ENCODE measurements at places on chromosomes 3 and 15.

DNA sequence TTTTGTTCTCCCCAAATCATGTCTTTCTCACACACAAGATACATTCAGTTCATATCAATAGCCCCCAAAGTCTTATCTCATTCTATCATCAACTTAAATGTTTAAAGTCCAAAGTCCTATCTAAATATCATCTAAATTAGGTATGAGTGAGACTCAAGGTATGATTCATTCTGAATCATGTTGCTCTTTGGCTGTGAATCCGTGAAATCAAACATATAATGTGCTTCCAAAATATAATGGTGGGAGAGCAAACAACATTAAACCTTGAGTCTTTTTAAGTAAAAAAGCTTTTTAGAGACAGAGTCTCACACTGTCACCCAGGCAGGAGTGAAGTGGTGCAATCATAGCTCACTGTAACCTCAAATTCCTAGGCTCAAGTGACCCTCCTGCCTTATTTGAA, 139.1 kb downstream of the SAMMSON start:
- no peak for DNase-seq

- DNase-seq: no peak
These were observed 650.5 kb downstream of the ROBO2 start for GRCh38 chr3:77690284-77690845.

- DNase-seq: no peak
These were observed 31.1 kb downstream of the DCLK3 start for GRCh38 chr3:36733162-36733696.

GRCh38 chr15:40253167-40253790, 14.4 kb downstream of the PAK6 start:
- DNase-seq: no peak

DNA sequence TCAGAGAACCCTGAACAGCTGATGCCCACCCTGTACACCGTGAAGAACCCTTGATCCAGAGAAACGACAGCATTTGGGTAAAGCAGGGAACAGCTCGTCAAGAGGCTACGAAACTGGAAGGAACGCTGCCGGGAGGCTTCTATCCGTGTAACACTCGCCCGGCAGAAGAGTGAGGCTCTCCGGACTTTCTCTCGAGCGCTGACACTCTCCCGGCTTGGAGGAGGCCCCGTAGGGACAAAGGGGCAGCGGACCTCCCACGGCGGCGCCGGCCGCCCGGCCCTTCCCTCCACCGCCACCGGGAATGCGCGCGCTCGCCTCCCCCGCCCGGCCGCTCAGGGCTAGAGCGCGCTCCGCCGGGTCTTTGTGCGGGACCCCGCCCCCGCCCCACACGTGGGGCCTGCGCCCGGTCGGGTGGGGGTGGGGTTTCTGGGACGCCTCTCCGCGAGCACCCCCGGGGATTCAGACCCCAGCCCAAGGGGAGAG, 1.7 kb downstream of the HYAL2 start:
- DNase-seq: peak; percentile 83

GRCh38 chr3:106740116-106740515, 637.1 kb upstream of the CCDC54 start:
- DNase-seq: no peak

DNA sequence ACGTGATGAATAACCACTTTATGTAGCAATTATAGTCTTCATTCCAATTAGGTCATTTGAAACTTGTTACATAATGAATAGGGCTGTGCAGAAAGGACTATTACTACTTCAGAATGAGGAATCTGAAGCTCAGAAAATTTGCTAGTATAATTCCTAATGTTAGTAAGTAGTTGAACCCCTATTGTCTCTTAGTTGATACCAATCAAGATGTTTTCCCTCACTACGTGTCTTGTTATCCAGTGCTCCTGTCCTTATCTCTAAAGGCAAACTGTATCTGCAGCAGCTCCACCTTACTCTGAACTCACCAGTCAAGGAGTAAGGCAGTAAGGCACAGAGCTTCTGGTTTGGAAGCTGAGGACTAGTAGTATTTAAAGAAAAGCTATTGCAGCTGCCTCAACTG, 32.0 kb downstream of the RAB11A start:
- DNase-seq: no peak

DNA sequence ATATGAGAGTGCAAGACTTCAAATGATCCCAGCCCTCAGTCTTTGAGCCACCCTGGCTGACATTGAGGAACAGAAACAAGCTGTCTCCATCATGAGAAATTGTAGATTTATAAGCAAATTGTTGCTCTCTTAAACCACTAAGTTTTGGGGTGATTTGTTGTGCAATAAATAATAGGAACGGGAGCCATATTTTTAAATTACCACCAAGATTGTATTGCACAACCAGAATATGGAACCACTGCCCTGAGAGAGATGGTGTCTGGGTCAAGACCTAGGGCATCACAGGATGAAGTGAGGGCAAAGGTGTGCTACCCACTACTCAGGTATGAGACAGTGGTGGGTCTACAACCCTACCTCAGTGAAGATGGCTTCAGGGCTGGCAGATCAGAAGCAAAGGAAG, 2.3 kb upstream of the CFAP92 start:
- DNase-seq: no peak

DNA sequence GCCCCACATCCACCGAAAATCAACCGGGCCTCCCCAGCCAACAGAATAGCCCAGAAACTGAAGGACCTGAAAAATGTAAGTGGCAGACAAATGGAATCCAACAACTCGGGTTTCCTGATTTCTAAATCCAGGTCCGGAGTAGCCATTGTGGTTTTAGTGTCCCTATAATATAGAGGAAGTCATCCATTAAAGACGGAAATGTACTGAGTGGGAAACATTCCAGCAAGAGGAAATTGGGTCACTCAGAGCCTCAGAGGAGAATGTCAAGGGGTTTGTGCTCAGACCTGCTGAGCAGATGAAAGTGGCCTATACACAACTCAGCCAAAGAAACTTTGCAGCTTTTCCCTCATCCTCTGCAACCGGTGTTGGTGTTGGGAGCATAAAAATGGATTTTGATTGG, 366.7 kb downstream of the ERC2 start:
- DNase-seq: no peak

GRCh38 chr15:76439542-76439941, 103.0 kb downstream of the ISL2 start:
- DNase-seq: no peak

GRCh38 chr3:40754994-40755393, 230.2 kb downstream of the ZNF621 start:
- no peak for DNase-seq

DNA sequence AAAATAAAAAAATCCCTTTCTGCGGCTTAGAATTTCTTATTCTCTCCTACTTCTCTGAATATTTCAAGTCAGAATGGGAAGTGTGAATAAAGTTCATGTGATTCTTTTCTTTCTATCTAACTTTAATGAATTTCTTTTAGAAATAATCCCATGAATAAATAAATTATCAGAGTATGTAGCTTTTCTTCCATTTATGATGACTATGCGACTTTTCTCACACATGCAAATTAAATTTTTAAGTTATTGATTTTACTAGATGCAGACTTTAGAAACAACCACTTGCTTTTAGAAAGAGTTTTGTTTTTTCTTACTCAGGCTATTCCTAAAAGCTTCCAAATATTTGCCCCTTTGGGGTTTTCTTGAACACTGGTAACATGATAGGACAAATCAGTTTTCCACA, 477.7 kb upstream of the AGTR1 start:
- no peak for DNase-seq

GRCh38 chr15:86615411-86615810, 535.7 kb downstream of the AGBL1 start:
- DNase-seq: no peak

- DNase-seq: no peak
These were observed 372.0 kb downstream of the GABRG3 start for GRCh38 chr15:27342991-27343390.

DNA sequence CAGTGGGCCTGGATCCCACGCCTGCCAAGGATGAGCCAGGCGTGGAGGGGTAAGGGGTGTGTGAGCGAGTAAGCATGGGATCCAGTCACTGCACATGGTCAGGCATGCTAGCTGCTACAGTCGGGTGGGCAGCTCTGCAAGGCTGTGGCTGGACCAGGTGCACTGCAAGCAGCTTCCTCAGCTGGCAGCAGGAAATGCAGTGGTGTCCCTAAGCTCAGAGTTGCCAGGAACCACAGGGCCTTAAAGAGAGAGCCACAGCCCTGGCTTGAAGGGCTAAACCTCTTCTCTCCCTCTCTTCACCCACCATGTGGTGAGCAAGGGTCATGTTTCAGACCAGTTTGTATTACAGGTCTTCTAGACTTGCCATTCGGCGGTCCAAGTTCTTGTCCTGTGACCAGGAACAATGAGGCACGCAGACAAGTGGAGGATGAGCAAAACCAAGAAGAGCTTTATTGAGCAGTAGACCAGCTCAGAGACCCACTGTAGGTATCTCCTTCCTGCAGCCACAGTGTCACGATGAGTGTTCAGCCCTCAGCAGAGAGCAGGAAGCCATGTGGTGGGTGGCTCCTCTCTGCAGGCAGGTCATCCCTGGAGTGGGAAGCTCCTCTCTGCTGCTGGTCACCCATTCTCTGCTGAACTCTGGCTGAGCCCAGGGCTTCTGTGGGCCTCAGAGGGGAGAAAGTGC, 511.9 kb downstream of the PYDC2 start:
- DNase-seq: no peak

DNA sequence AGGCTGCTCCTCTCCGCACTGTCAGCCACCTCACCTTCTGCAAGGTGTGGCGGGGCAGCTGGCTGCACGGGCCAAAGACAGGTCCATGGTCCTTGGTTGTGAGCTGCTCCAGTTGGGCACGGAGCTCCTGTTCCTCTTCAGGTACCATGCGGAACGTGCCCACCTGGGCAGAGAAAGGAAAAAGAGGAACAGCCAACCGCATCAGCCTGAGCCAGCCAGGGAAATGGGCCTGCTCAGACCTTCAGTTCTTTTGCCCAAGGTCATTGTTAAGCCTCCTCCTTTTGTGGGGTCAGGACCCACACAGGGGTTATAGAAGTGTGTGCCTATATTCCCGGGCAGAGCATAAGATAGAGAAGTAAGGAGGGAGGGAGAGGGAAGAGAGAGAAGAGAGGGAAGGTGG, 2.8 kb downstream of the RLBP1 start:
- no peak for DNase-seq

GRCh38 chr3:173467501-173467900, 70.0 kb downstream of the NLGN1 start:
- no peak for DNase-seq

GRCh38 chr15:64009798-64010261, 36.5 kb downstream of the DAPK2 start:
- no peak for DNase-seq

- no peak for DNase-seq
These were observed 50.4 kb upstream of the HACD2 start for GRCh38 chr3:123635217-123635616.

GRCh38 chr15:68217341-68217740, 12.2 kb downstream of the CLN6 start:
- no peak for DNase-seq

DNA sequence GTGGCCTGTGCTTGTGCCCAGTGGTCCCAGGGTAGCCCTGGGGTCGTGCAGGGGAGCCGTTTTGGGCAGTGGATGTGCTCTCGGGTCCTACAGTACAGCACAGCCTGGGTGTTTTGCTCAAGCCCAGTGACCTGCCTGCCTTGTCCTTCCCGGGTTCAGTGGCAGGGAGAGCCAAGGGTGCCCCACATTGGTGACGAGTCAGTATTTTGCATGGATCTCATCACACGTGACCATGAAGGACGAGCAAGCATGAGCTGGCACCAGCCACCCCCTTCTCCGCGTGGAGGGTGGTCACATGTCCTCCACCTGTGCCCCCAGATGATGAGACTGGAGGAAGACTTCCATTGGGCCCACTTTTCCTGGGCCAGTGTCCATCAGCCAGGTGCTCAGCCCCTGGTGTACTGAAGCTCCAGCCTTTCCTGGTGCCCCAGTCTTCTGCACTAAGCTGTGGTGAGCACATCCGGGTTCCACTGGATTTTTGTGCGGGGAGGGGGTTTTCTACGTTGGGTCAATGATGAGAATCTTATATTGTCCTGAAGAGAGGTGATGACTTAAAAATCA, 197.5 kb downstream of the UBE3A start:
- DNase-seq: no peak

DNA sequence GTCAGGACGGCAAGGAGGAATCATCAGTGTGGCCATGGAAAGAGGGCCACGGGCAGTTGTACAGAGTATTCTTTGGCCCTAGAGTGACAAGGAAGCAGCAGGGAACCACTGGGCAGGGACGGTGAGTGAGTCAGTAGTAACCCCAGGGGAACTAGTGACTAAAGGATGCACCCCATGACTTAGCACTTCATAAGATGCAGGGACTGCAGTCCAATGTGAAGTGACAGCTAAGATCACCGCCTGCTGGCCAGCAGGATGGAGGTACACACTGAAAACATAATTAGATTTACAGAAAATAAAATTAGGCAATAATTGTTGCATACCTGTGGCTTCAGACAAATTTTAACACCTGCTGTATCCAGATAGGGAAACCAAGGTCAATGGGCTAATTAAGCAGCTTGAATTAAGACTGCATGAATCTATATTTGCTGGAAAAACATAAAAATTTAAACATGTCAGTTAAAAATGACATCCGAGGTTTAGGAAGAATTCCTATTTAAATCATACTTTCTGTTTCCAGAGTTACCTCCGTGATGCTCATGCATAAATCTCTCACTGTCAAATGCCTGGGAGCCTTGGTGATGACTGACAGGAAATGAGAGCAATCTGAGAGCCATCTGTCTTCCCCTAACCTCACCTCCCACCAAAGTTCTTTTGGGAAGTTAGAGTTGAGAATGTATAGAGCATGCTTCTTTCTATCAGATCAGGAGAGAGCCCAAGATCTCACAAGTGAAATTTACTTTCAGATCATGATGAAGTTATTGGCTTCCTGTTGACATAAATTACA, 56.5 kb downstream of the DCLK3 start:
- no peak for DNase-seq

DNA sequence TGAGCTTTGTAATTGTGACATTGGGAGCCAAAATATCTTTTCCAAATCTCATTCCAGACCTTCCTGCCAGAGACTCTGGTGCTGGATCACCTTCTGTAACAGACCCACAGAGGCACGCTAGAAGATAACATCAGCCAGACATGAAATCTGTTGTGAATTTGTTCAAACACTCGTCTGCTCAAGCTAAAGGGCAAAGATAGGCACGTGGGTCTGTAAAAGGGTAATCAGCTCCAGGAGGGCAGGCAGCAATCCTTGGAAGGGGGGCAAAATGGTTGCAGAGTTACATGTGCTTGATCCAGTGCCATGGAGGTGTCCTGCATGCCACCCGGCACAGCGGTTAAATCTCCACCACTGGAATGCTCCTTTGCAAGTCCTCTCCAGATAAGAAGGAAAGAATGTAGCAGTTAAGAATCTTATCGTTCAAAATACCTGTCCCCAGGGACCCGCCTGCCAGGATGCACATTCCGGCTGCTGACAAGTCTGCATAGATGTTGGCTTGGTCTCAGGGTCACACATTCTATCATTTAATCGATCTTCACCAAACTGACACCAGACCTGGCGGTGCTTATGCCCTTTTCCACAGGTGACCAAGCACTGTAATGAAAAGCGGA, 74.8 kb downstream of the ADAMTS9 start:
- DNase-seq: no peak

DNA sequence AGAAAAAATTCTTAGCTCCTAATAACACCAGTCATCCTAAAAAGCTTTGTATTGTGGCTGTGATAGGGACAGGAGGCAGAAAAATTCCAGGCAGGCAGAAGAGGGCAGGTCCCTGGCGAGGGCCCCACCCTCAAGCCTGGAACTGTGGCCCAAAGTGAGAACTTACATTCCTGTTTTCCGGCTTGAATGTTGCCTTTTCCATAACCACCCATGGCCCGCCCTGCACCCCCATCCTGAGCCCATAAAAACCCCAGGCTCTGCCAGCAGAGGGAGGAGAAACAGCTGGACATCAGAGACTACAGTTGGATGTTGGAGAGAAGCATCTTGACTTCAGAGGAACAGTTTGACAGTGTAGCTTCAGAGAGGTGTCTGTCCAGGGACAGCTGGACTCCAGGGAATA, 37.3 kb downstream of the SLCO2A1 start:
- no peak for DNase-seq

- DNase-seq: no peak
These were observed 220.8 kb upstream of the ATP10A start for GRCh38 chr15:26083896-26084295.

Data from nucleus accumbens (tissue), 56 donors.